ENCODE measurements at places on chromosomes 12 and 14. TPM values are rescaled to one million over a fixed set of nuclear protein-coding genes. Genes with fewer than 3 reads are reported as not detected.

- DNase-seq = no peak
Measured at GRCh38 chr12:95766356-95767019, 24.1 kb downstream of the NTN4 start.

GRCh38 chr14:93304771-93305170 lies 28.1 kb downstream of the BTBD7 start:
- DNase-seq = no peak

- DNase-seq = no peak
Measured at GRCh38 chr12:87094356-87094755, 838.2 kb upstream of the MGAT4C start.

DNA sequence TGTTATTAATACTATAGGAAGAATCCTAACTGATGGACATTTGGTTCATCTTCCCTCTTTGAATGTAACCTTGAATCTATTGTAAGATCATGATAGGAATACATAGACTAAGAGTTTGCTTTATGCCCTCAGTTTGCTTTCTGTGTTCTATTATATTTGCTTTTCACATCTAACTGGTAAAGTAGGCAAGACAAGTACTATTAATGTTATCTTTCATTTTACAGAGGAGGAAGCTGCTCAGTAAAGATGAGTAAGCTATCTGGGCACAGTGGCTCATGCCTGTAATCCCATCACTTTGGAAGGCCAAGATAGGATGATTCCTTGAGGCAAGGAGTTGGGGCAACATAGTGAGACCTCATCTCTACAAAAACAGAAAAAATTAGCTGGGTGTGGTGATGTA lies 103.0 kb downstream of the TMTC2 start:
- no peak for DNase-seq

- DNase-seq = no peak
Measured at GRCh38 chr14:57837267-57837666, 28.6 kb downstream of the SLC35F4 start.

BIN2 gene
- 4.0 TPM for polyA plus RNA-seq

ASB2 gene
- polyA plus RNA-seq = 0.10 TPM

FAM186B gene
- 0.82 TPM for polyA plus RNA-seq

Data from left renal pelvis (tissue), 4 donors.